ENCODE measurements at places on chromosomes 12 and 14.

GRCh38 chr12:25151476-25151875, 43.5 kb downstream of the DNAI7 start:
- no peak for DNase-seq

- no peak for DNase-seq
Measured at GRCh38 chr12:10392394-10392930, 2.6 kb upstream of the KLRK1 start.

DNA sequence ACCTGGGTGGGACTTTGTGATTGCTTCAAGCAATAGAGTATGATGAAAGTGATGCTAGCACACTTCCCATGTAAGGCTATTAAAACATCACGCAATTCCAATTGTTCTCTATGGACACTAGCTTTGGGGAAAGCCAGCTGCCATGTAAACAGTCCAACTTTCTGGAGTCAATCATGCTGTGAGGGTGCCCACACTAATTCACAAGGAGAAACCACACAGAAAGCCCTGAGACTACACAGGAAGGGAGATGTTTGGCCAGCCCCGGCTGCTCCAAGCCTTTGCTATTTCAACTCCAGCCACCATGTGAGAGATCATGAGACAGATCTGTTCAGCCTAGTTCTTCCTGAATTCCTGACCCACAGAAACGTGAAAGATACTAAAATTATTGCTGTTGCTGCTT, 96.3 kb downstream of the ST8SIA1 start:
- DNase-seq: no peak

DNA sequence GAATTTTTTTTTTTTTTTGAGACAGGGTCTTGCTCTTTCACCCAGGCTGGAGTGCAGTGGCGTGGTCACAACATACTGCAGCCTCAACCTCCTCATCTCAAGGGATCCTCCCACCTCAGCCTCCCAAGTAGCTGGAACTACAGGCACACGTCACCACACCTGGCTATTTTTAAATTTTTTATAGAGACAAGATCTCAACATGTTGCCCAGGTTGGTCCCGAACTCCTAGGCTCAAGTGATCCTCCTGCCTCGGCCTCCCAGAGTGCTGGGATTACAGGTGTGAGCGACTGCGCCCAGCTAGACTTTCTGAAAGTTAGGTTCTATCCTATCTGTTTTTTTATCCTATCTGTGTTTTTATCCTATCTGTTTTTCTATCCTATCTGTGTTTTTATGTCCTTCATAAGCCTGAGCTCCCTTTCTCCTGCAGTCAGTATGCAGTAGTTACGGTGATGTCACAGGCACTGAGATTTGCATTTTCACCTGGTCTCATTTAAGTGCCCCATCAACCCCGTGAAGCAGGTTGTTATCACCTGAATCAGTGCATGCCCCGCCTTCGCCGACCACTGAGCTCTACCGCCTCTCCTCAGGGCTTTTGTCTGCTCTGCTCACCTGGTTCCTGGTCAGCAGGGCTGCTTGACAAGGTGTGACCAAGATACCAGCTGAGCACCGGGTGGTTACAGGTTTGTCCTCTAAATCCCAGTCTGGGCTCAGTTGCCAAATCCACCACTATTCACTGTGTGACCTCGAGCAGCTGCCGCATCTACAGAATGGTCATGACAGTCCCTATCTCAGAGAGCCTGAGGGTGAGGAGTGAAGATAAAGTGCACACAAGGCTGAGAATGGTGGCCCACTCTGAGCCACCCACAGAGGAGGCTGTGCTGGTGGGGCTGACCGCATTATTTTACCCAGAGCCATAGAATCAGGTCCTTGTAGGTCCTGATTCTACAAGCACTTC, 33.1 kb downstream of the SYNDIG1L start:
- no peak for DNase-seq

GRCh38 chr14:105865904-105866840, 339.8 kb downstream of the TMEM121 start:
- no peak for DNase-seq

DNA sequence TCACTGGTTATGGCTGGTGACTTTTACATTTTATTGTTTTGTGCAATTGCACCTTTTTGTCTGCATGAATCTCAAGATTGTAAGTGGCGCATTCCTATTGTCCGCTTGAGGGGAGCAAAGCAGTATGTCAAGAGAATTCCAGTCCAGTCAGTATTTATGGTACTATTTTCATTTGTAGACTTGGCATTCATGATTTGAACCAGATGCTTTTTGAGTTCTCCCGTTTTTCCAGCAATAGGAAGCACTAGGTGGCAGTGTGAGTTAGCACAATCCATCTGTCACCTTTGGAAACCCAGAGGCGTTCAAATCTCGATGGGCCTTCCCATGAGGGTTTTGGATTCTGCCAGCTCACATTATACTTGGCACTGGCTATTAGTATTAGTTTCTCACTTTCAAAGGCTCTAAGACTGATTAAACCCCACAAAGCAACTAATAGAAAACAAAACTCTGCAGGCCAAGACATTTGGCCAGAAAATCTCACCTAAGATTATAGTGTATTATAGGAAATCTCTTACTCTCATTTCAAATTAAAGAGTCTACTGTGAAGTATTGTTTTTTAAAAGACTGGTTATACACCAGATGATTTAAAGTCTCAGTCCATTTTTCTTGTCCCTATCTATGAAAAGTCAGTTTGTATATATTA, 2.2 kb downstream of the DACT1 start:
- no peak for DNase-seq

- no peak for DNase-seq
Measured at GRCh38 chr14:79643132-79643531, 568.2 kb downstream of the DIO2 start.

DNA sequence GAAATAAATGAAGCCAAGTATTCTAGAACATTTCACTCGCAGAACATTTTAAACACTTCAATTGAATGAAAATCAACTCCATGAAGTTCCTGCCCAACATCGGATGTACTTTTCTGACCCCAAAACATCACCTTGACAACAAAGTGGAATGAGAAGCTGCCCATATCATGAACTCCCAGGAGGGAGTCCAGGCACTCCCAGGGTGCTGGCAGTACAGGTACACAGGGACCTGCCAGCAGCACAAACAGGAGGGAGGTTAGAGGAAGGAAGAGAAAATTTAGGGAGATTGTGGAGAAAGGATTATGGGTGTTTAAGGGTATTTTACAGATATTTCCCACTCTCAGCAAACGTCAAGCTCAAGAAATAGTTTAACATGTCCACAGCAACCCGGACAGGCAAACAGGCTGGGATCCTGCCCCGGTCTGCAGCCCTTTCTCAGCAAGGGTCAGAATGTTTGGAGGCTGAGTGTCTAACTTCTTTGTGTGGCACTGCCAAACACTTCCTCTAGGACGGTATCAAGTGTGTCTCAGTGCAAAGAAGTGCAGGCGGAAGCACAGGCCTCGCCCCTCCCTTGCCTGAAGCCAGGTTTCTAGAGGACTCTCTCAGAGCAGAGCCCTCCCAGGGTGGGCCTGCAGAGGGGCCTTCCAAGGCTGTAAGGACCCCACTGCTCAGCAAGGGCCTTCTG, 72.2 kb downstream of the SETD3 start:
- DNase-seq: no peak

DNA sequence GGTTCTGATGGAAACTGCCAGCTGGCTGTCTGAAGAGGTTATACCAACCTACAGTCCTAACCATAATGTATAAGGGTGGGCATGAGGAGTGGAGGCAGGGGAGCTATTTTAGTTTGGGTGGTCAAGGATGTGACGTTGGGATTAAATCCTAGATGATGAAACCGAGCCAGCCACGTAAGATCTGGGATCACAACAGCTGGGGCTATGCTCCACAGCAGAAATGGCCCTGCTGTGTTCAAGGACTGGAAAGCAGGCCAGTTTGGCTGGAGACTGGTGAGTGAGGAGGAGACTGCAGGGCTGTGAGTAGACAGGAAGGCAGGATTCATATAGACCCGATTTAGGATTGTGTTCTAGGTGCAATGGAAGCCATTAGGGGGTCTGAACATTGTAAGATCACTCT, 66.1 kb downstream of the SAMD4A start:
- DNase-seq: no peak

DNA sequence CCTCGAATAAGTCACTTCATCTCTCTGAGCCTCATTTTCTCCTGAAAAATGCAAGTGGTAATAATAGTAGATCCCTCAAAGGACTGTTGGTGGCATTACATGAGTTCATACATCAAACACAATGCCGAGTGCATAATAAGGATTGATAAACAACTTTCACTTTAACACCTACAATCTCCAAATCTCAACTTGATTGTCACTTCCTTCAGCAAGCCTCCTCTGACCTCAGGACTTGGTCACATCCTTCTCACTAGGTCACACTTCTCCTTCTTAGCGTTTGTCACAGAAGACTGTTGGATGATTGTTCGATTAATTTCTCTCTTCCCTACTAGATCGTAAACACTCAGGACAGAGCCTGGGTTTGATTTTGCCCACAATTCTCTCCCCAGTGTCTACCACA, 7.9 kb upstream of the PRKAB1 start:
- DNase-seq: no peak

GRCh38 chr14:28766469-28766955, at the start of gene FOXG1:
FOXG1 (plus strand) TSS chr14:28766787; CDS start chr14:28767280, 493 bp downstream.
- no peak for DNase-seq

- DNase-seq: no peak
Measured at GRCh38 chr14:75053396-75054291, 2.4 kb upstream of the MLH3 start.

DNA sequence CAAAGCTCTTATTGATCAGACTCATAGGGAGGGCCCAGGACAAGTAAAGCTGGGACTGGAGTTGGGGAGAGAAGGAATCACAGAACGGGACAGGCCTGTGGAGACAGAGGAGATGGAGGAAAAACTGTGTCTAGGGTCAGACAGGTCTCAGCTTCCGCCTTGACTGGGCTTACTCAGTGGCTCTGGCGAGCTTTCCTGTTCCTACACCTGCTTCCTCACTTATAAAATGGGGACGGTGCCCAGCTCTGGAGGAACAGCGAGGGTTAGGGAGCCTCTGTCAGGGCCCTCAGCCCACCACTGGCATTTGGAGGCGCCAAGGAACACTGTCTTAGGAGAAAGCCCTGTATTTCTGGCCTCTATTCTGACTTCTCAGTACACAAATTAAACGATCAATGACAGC, 34.7 kb downstream of the SETD3 start:
- DNase-seq: no peak

- no peak for DNase-seq
Measured at GRCh38 chr12:102174761-102175160, 22.9 kb downstream of the PMCH start.

DNA sequence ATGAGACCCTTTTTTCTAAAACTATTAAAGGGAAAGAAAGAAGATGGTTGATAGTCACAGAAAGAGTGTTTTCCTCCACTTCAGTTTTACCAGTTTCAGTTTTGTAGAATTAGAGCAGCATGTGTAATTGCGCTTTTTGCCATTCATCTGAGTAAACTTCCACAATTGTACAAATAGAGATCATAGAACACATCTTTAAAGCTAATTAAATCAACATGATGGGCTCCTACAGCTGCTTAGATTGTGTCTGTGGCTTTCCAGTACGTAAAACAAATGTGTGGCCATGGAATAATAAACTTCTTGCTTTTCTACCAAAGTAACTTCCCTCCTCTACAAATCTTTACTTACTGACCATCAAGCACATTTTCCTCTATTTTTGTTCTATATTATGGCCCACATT, 84.2 kb upstream of the LRIG3 start:
- no peak for DNase-seq

DNA sequence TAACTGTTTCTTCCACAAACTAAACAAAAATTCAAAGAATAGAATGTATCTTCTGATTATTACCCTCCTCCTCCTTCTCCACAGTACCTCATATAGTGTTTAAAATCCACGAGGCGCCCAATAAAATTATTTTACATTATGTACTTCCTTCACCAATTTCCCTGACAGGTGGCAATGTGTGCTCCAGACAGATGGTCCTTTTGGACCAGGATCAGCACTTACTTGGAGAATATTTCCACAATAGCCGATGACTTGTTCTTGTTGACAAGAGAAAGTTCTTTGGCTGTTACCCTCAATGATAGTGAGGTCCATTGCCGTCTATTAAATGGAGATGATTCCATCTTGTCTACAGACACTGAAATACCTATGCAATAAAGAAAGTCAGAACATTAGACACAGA, 34.9 kb downstream of the LIMA1 start:
- DNase-seq: no peak

GRCh38 chr12:41715256-41715655, 429.4 kb downstream of the GXYLT1 start:
- no peak for DNase-seq

DNA sequence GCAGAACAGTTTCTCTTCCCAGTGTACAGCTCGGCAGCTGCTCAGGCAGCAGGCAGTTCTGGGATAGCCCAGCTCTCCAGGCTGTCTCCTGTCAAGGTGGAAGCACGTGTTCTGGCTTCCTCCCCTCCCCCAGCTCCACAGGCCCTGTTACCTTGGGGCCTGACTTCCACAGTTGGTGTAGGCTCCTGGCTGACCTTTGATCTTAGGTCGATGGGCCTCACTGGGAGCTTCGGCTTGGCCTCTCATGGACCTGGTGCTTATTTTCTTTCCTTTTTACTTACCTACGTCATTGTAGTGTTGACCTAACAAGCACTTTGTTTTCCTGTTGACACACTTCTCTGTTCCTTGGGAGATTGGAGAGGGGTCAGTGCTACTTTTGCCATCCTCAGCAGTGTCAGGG, 17.0 kb downstream of the DLST start:
- no peak for DNase-seq

- no peak for DNase-seq
Measured at GRCh38 chr12:32486158-32486557, 86.8 kb downstream of the FGD4 start.

DNA sequence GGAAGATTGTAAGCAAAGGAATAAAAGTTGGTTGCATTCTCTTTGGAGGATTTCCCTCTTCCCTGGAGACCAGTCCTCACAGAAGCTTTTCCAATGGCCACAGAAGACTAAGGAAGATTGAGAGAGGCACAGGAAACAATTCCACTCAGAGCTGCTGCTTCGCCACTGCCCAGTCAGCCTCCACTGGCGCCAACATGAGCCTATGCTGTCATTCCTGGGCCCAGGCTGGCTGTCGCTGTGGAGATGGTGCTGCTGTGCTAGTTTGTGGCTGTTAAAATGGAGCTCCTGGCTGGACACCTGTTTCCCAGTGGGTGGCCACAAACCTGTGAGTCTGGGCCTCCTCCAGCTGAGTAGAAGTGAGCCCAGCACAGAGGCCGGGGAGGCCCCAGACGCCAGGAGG, 6.6 kb downstream of the P2RX7 start:
- DNase-seq: no peak

- DNase-seq: no peak
Measured at GRCh38 chr12:111034083-111034885, 113.9 kb upstream of the MYL2 start.

- no peak for DNase-seq
Measured at GRCh38 chr12:117968151-117968789, 520 bp downstream of the KSR2 start.

GRCh38 chr12:92943482-92944250, 14.6 kb upstream of the EEA1 start:
- no peak for DNase-seq

GRCh38 chr14:101788016-101788635, 26.6 kb downstream of the PPP2R5C start:
- no peak for DNase-seq

GRCh38 chr14:75934998-75935628, 46.7 kb downstream of the TGFB3 start:
- no peak for DNase-seq

GRCh38 chr14:98914942-98915341, 357.1 kb downstream of the BCL11B start:
- no peak for DNase-seq
